ENCODE measurements at places on chromosomes 5 and 9.
A peak's percentile ranks its signal among the peaks of the same experiment; 100 is the strongest.

DNA sequence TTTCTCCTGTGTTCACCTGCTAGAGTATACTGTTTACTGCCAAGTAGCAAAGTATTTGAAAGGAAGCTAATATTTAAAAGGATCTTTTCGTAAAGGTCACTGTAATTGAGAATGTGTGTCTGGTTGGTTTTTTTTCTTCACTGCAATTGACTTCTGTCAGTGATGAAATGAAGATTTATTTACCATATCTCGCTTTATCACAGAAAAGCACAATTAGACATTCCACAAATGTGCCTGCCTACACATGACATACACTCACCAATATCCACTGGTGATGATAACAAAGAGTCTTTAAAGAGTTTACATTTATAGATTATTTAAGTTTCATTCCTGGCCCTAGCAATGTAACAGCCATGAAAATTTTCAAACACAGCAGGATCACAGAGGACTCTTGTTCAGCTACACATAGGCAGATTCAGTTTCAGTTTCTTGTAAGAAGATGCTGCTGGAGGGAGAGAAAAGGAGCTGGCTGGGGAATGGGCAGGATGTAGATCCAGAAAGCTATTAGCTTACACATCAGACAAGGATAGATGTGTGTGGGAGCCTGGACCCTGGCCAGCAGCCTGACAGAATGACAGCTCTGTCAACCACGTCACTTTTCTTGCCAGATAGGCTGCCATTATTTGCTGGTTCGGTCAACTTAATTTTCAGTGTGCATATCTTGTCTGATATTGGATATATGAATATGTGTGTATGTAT is 104.0 kb downstream of the GDNF start:
- peak; percentile 43 for DNase-seq

DNA sequence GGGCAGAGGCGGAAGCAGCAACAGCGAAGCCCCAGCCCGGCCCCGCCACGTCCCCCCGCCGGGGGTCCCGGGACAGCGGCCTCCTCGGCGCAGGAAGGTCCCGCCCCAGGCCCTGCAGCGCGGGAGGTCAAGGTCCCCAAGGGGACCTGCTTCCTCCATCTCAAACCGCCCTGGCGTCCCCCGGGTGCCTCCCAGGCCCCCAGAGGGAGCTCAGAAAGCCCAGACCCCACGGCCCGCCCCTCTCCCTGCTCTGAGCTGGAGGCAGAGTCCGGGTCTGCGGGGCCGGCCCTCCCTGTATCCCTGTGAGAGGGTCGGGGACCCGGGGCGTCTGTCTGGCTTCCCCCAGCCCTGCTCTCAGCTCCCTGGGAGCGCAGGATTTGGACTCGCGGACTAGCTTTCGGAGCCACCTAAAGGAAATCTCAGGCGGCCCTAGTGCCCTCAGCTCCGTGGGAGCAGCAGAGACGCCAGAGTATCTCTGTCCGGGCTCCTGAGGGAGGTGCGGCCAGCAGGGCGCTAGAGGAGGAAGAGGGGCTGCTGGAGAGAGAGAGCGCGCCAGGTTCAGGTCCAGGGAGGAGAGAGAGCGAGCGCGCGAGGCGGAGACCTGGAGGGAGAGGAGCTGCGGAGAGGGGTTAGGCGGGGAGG is 30.7 kb downstream of the EXOC3 start:
- no peak for DNase-seq

GRCh38 chr5:64292611-64293215 is 127.1 kb downstream of the RNF180 start:
- DNase-seq: peak; percentile 65

GRCh38 chr5:119063579-119064379 is 7.1 kb upstream of the DMXL1 start:
- DNase-seq: peak; percentile 8

GRCh38 chr5:121793791-121794190 is 57.9 kb upstream of the FTMT start:
- DNase-seq: no peak
